ENCODE measurements at places on chromosomes 2 and 18.

GRCh38 chr2:159090514-159091201 lies 122.2 kb downstream of the TANC1 start:
- DNase-seq = peak; percentile 81

GRCh38 chr18:76445275-76445674 lies 49.8 kb downstream of the ZNF516 start:
- no peak for DNase-seq

DNA sequence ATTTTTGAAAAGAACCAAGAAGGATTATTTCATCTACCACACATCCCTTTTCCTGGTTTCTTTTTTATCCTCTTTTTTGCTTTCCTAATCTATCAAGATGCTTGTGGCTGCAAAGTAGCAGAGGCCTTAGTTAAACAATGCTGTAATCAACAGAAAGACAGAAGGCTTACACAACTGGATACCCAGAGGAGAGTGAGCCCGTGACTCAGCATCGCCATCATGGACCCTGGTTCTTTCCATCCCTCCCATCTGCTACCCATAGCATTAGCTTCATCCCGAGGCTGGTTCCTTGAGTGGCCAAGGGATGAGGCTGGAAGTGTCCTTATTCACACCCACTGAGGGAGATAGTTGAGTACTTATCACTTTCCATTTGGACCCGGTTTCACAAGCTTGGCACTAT lies 7.5 kb upstream of the HAAO start:
- DNase-seq = no peak

GRCh38 chr2:309954-310510 lies 22.1 kb upstream of the ALKAL2 start:
- no peak for DNase-seq

DNA sequence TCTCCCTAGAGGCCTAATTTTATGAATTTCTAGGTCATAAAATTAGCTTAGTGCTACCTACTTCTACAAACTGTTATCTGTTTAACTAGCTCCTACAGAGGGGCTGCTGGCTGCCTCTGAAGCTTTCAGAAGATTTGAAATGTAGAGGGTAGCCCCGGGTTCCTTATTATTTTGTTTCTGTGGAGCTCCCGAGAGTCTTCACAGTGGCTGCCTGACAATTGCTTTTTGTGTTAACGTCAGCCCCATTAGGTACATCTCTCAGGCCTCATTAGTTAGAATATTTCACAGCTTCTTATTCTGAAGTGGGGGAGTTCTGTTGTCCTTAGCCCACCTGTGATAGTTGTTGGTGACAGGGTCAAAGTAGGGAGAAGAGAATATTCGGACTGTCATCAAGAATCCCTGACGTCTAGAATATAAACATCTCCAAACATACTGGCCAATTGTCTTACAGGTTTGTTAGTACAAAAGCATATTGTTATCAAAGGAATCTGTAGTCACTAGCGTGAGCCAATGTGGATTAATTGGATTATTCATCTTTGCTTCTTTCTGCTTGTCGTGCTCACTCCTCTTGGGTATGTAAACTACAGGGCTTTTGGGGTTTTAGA lies 77.5 kb downstream of the DIS3L2 start:
- no peak for DNase-seq

DNA sequence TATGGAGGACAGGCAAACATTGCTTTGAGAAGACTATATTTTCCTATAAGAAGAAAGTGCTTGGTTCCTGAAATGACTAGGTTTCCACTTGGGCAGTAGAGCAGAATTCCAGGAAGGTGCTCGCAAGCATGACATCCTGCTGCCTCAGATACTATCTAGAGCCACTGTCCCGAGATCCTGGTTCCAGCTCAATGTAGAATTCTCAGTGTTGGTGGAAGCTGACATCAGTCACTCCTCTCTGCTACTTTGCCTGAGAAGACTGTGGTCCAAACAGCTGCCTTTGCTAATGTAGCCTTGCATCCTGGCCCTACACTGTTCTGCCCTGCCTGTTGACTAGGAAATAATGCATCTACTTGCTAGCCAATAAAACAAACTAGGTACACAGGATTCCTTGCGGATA lies 50.0 kb upstream of the ITGA6 start:
- no peak for DNase-seq

DNA sequence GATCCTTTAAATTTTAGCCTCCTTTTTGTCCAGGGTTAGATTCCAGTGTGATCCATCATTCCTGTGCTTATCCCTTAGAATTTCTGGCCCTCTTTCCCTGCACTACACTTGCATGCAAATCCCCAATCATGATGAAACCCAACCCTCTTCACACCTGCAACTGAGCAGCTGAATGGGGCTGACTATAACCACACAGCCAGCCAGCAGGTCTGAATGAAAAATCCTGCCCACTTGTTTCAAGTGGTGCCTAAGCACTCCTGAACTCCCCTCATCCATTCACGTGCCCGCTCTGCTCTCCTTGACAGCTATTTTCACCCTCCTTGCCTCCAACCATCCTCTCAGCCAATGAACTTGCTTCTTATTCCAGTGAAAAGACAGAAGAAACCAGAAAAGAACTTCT lies 80.5 kb upstream of the AFF3 start:
- no peak for DNase-seq

Measured in cerebellum (tissue), 4 donors.